ENCODE measurements at places on chromosomes 2 and 18.
A peak's percentile ranks its signal among the peaks of the same experiment; 100 is the strongest.

GRCh38 chr2:20180676-20181648 lies 44.0 kb downstream of the SDC1 start:
- no peak for DNase-seq

DNA sequence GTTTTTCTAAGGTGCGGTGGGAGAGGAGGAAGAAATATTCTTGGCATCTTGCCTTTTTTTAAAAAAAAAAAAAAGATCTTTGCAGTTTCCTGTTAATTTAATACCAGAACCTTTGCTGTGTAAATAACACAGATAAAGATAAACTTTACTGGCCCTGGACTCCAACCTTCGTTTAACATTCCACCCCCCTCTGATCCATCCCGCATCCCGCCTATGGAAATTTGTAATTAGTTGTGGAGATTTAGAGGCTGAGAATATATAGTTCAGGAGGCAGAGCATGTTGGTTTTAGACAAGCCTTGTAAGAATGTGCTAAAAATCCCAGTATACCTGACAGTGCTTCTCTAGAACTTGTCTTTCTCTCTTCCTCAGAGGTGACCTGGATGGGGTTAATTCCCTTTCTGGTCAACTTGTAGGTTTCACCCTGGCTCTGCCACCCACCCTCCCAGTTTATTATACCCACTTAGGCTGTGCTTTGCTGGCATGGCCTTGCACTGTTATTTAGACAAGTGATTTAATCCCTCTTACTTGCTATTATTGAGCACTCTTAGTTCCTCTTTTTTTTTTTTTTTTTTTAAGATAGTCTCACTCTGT lies 2.9 kb upstream of the C2orf72 start:
- DNase-seq: no peak

DNA sequence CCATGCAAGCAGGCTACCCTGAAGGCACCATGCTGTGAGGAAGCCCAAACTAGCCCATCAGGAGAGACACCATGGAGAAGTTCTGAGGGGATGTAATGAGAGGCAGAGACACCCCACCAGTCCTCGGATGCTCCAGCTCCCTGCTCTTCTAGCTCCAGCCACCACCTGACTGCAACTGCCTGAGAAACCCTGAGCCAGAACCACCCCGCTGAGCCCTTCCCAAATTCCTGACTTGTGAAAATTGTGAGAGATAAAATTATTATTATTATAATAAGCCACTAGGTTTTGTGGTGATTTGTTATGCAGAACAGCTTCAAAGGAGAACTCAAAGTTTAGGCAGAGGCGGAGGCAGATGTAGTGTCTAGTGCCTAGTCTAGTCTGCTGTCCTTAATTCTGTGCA lies 67.1 kb upstream of the HK2 start:
- no peak for DNase-seq

- peak; percentile 13 for DNase-seq
Observed at GRCh38 chr2:152134488-152135280, 35.8 kb upstream of the CACNB4 start.

DNA sequence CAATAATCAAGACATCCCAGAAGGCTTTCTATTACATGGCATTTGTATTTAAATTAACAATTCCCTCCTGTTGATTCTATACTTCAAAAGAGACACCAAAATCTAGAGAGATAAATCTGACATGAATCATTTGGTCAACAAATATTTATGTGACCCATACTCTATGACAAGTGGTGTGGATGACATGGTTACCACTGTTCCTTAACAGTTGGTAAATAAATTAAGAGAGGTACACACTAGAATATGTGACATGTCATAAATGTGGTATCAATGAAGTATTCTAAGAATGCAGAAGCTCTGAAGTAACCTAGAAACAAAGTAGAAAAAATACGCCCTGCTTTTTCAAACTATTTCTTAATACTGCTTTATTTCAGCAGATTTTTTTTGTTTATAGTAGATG lies 255.4 kb downstream of the EXOC6B start:
- DNase-seq: no peak

DNA sequence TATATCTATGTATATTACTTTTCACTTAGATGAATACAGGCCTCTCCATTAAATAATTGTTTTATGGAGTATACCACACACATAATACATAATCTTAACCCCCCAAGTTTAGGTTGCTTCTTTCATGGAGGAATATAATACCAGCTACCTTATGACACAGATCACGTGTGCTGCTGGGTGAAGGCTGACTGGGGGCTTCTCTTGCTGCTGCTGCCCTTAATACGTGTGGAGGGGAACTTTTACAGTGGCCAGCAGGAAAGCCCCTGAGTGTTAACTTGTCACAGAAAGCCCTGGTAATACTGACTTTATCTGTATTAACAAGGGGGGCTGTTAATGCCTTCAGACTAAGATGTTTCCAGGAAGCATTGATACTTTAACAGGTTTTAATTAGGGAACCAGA lies 63.1 kb downstream of the LAMA3 start:
- DNase-seq: no peak

DNA sequence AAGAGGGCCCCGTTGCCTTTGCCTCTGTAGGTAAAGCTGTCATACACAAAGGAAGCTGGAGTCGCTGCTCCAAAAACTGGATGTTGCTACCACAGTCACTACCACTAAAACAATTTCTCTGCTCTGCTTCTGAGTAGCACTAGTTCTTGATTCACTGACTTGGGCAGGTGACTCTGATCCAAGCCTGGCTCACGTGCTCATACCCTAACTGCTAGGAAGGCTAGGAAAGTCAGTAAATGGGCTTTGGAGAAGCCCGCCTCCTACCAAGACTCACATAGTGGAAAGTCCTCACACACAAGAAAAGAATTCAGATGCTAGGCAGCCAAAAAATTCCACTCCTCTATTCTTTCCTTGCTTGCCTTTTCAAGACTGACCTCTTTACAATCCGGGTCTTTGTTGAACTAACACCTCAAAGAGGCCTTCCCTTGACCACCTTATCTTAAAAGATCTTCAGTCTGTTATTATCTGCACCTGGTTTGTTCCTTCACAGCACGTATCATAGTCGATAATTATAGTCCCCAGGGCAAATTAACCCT lies 11.4 kb upstream of the DYNC1I2 start:
- no peak for DNase-seq

GRCh38 chr2:175575346-175576258 lies 394.1 kb upstream of the ATP5MC3 start:
- DNase-seq: no peak

GRCh38 chr2:39218391-39218790 lies 25.4 kb downstream of the CDKL4 start:
- no peak for DNase-seq

DNA sequence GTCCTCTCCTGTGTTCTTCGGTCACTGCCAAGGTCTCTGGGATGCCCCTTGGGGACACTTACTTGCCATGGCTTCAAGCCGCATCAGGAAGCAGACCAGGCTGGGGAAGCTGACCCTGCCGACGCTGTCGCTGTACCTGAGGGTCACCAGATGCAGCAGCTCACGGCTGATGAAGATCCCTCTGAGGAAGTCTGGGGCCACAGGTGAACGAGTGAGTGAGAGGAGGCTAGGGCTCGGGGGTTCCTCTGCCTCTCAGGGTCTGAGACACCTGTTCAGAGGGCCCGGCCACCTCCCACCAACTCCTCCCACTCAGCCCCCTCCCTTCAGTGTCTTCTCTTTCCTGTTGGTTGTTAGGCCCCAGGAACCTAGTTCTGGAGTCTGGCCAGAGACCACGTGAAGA lies 74.9 kb downstream of the CAPN13 start:
- DNase-seq: no peak

DNA sequence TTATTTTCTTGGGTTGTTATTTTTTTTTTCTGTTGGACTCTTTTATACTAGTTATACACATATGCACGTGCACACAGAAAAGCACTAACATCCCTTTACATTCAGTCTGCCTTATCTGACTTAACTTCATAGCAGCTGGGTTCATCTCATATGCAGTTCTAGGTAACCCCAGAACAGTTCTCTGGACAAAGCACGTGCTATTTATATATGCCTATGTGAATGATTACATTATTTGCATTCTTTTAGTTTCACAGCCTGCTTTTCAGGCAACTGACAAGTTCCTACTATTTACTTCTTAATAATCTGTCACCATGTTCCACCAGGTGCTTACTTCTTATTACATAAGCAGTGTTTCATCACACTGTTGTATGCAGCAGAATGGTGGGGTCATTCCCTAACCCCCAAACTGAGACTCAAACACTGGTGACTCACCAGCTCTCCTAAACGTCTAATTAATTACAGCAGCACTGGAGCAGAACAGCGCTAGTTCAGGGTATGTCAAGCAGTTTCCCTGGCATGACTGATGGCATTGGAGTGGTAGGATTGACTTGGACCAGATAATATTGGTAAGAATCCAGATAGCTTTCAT lies 372.8 kb downstream of the CLIP4 start:
- peak; percentile 82 for DNase-seq

- DNase-seq: peak; percentile 3
Observed at GRCh38 chr2:212595036-212595654, 56.5 kb upstream of the ERBB4 start.
